ENCODE measurements at places on chromosomes 7 and 10. TPM values are rescaled to one million over a fixed set of nuclear protein-coding genes. Genes with fewer than 3 reads are reported as not detected.
A peak's percentile ranks its signal among the peaks of the same experiment; 100 is the strongest.

HOXA1 gene
- total RNA-seq, result 0.33 TPM

GRCh38 chr7:49789736-49790135 is 16.3 kb downstream of the VWC2 start:
- no peak for DNase-seq

GIMAP2 gene
- 9.2 TPM for total RNA-seq

DNA sequence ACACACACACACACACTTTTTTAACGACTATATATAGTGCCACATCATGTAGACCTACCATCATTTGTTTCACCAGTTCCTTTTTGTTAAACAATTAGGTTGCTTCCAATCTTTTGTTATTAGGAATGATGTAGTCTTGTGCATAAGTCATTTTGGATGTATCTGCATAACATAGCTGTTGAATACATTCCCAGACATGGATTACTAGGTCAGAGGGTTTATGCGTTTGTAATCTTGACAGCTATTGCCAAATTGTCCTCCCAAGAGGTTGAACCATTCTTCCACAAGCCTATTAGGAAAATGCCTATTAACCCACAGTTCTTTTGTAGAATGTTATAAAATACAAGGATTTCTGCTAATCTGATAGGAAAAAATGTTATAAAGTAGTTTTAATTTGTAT is 87.3 kb downstream of the PALS2 start:
- DNase-seq, result no peak

GRCh38 chr7:2260820-2261219 is 18.8 kb downstream of the NUDT1 start:
- peak; percentile 76 for DNase-seq

DNA sequence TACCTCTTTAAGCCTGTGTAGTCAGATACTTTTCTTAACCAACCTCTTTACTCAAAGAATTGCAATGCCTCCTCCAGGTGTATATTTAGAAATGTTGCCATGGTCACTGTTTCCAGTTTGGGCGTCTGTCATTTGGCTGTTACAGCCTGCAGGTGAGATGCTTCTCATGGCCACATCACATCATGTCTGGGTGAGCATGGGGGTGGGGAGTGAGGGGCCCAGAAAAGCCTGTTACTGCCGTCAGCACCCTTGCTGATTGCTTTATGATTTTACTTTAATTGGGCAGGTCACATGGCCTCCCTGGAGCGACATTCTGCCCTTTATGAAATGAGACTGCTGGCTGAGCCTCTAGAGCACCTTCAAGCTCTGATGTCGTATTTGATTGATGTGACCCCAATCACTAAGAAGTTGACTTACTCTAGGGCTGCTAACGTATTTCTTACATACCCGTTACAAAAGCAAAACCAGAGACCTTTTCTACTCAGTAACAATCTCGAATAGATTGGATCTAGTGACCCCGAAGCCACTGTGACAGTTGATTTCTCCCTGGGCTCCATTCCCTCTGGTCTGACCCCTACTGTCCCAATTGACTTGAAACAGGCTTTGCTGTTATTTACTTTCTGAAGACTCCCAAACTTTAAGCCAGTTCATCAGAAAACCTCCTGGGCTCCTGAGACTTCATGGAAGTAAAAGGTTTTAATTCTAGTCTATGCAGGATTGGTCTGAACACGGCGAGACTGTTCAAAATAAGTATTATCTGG is 60.7 kb downstream of the OTUD1 start:
- DNase-seq, result no peak

DNA sequence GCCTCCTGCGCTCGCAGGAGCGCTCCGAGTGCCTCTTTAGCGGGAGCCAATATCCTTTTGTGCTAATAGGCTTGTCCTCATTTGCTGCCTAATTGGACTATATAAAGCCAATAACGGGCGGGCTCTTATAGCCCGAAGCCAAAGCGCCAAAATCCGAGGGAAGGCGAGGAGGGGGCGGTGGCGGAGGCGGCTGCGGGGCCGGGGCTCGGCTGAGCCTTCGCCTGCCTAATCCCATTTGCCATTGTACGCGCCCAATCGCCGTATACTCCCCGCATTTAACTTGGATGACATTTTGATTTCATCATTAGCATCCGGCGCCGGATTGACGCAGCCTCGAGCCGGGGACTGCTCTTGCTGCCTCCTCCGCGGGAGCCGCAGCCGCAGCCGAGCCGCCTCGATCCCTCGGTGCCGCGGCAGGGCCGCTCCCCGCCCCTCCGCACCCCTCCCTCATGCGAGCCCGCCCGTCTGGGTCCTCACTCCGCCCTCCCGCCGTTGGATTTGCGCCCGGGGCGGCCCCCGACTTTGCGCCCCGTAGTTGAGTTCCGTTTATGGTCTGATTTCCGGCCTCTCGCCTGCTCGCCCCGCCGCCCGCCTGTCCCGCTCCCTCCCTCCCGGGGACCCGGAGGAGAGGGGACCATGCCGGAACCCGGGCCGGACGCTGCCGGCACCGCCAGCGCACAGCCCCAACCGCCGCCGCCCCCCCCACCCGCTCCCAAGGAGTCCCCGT is at the start of gene HMX3:
HMX3 (plus strand) TSS at position 556 of the 727 bp plus-strand sequence; CDS start at position 637, 81 bp downstream.
- DNase-seq, result no peak

- DNase-seq, result peak; percentile 26
Observed at GRCh38 chr7:44884621-44885393, 523 bp downstream of the PURB start.

DNA sequence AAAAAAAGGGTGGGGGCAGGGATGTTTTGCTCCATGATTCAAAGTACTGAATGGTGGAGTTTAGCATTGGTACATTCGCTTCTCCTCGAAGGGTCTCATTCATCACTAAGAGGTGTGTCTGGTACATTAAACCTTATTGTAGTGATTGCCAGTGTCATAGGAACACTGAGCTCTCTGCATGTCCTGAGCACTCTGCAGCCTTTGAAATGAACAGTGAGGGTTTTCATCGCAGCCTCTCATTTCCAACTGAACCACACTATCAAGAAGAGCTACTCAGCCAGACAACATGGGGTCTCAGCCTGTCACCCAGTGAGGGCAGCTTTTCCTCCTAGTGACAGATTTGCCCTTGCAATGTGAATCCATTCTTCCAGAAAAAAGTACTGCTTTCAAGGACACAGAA is 7.6 kb upstream of the DEPP1 start:
- no peak for DNase-seq

AGMO gene
- 4.3 TPM for total RNA-seq

ZCCHC24 gene
- total RNA-seq, result 18.7 TPM

- DNase-seq, result no peak
Observed at GRCh38 chr7:142784716-142785115, 13.9 kb downstream of the PRSS2 start.

DNA sequence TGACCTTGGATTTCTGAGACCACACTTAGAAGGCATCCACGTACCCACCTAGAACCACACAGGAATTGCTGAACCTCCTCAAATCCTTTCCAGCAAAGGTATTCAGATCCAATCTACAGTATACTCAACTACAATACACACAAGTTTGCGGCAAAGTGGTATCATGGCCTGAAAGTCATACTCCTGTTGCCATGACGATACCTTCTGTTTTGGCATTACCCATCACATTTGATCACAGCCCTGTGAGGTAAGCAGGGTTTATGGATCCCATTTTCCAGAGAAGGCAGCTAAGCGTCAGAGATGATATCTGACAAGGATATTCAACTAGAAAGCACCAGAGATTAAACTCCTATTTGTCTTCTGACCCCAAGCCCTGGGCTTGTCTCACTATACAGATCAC is 32.8 kb downstream of the SGMS1 start:
- no peak for DNase-seq

DNA sequence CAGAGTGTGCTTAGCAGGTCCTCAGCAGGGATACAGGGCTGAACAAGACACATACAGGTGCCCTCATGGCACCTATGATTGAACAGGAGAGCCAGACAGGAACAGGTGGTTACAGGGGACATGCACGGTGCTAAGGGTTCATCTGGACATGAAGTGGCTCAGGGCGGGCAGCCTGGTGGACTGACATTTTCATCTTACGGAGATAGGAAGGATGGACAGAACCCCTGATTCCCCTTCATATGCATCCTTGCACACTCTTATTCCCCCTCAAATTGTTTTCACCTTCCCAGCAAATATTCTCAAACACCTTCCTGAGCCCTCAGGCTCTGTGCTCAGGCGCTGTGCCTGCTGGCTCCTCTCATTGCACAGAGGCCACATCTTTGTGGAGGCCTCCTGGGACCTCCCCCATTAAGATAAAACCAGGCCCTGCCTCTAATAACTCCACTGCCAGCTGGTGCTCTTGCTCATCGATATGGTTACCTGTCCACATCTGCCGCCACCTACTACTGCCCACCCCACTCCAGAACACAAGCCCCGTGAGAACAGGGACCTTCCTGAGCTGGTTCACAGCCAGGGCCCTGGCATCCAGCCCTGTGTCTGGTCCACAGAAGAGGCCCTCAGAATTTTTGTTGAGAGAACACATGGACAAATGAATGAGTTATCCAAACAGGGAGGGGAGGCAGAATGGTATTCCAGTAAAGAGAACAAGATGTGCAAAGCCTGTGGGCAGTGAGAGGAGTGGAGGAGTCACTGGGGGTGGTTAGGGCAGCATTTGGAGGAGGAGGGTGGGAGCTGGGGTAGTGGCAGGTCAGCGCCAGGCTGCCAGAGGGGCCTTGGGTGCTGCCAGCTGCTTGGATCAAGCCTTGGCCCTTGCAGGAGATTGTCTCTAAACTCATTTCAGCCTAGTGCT is 68.9 kb upstream of the AQP1 start:
- DNase-seq, result no peak

DNA sequence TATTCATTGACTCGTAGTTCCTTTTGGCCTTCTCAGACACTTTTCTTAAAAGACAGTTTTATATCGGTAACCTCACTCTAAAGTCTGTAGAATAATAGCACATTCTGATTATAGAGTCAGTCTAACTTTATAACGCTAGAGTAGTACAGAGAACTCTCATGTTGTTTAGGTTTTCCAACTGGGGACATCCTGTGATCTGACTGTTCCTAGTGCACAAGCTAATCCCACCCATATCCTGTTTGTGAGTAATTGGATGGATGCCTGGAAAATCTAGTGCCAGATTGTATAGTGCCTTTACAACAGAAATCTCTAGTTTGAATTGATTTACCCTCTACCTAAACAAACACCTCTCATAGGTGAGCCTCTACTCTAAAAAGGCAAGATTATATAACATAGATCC is 107.4 kb downstream of the ZEB1 start:
- DNase-seq, result no peak

PSD gene
- total RNA-seq, result 6.3 TPM

DNA sequence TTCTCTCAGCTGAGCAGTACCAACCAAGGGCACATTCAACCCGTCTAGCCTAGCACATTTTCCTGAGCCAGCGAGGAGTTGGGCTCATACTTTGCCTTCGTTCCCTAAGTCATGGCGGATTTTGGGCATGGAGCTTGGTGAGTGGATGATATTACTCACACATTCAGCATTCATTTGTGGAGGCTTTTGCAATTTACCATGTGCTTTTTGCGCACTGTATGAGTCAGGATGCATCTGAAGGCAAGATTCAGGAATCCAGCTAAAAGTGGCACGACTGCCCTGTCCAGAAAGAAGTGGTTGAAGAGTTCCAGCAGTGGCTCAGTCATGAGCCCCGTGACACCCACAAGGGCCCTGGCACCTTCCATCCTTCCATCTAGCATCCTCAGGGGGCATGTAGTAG is 24.2 kb upstream of the MGMT start:
- DNase-seq, result no peak

GRCh38 chr7:158658475-158658874 is 46.1 kb downstream of the NCAPG2 start:
- no peak for DNase-seq

NPY4R2 gene
- total RNA-seq, result not detected

DNA sequence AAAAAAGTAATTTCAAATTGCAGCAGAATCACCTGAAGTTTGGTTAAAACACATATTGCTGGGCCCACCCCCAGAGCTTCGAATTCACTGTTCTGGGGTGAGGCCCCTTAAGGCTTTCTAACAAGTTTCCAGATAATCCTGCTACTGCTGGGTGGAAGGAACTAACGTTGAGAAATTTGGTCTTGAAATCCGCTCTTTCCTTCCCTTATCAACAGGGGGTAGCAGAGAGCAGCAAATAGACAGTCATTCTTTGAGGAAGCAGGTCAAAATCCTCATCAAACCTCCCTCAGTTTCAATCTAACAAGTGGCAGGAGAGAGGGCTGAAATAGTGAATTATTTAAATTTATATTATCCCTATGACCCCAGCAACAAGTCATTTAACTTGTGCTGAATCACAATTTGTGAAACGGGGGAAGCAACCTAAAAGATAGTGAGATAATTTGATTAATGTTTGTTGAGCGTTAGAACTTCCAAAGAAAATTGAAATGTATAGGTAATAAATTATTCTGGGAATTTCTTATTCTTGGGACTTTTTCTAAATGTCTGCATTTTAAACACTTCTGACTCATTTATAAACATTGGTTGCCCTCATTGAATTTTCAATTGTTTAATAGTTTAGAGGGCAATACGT is 21.7 kb upstream of the MALSU1 start:
- DNase-seq, result no peak

- DNase-seq, result no peak
Observed at GRCh38 chr10:44984671-44985101, 6.1 kb upstream of the DEPP1 start.

DNA sequence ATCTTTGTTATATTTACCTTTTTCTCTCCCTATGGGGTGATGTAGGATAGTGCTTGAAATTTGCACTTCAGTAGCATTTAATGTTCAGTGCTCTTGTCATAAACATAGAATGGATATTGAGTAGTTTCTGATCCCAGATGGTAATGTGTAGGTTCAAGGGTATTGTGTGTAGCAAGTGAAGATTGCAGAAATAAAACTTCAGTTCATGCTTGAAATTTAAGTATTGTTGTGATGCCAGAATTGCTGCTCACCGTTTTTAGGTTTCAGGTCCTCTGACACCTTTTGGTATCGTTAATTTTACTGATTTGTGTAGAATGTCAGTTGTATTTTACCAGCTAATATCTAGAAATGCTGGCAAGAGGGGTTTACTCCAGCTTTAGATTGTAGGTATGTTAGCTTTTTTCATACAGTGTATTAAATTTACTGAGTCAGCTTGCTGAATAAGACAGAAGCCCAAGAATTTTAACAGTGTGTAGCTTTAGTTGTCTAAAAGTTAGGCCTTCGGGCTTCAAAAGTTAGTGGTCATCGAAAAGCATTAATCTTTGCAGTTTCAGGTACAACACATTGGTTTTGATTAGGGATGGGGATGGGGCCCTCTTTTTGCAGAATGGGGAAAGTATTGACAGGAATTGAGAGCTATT is 1.9 kb downstream of the PTEN start:
- no peak for DNase-seq

CAMK1D gene
- total RNA-seq, result 4.4 TPM

All from breast epithelium (tissue), 4 donors.